ENCODE measurements at places on chromosomes 5 and 9.

DNA sequence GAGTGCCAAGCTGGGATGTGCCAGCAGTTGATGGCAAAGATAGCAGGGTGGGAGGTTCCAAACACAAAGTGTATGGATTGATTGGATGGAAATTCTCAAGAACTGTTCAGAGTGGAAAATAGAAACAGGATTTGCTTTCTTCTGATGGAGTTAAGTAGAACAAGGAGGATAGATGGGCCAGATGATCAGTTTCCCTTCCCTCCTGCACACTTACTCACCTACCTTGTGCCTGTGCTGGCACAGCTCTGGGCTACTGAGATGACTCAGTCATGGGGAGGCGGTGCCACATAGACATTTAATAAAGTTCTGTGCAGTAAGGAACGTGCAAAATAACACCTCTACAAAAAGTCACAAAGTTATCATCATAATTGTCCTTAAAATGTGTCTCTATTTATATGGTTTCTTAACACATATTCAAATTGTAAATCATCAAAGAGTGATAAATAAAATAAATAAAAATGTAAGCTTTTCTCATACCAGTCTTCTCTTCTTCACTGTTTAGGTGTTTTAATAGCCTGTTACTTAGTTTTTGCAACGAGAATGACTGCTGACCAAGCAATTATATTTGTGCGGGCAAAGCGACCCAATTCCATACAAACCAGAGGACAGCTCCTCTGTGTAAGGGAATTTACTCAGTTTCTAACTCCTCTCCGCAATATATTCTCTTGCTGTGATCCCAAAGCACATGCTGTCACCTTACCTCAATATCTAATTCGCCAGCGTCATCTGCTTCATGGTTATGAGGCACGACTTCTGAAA is 12.7 kb downstream of the PTPDC1 start:
- no peak for DNase-seq

- DNase-seq = no peak
Measured at GRCh38 chr5:41559184-41559583, 48.8 kb upstream of the PLCXD3 start.

DNA sequence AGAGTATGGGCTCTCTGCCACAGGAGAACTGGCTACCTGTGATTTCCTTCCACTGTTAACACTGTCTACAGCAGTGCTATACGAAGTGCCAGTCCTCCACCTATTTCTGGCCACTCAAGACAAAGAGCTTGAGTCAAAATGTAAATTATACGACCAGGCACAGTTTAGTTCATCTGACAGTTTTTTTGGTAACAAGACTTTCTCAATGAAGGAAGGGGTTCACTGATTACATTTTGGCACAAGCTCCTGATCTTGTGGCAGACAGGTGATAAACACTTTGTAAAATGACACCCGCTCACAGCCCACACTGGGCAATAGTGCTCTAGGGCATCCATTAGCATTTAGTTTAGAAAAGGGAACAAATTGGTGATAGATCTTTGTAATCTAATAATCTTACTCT is 8.6 kb downstream of the RBM22 start:
- DNase-seq = no peak

GRCh38 chr9:3658964-3659363 is 133.2 kb upstream of the RFX3 start:
- DNase-seq = no peak

GRCh38 chr9:90735952-90736351 is 65.7 kb upstream of the SYK start:
- no peak for DNase-seq

- DNase-seq = no peak
Measured at GRCh38 chr5:78731884-78732283, 83.3 kb upstream of the LHFPL2 start.

GRCh38 chr9:121987314-121987713 is 105.8 kb downstream of the TTLL11 start:
- no peak for DNase-seq

GRCh38 chr9:97510797-97511654 is 9.6 kb downstream of the TMOD1 start:
- DNase-seq = no peak

DNA sequence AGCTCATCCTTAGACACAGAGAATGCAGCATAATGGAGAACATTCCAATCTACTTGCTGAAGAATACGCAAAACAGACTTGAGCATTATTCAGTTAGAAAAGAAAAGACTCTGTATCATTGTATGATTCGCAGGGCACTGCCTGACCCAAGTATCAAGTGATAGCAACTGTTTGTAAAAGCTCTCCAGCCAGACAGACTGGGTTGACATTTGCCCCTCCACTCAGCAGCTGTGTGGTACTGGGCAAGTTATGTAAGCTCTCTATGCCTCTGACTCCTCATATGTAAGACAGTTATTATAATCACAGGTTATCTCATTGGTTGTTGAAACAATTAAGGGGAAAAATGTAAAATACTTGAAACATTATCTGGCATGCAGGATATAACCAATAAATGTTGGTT is 505.0 kb downstream of the ELAVL2 start:
- DNase-seq = no peak

- no peak for DNase-seq
Measured at GRCh38 chr5:178234121-178234749, 1.6 kb upstream of the PHYKPL start.

- DNase-seq = no peak
Measured at GRCh38 chr9:133975511-133975910, 16.6 kb downstream of the VAV2 start.

DNA sequence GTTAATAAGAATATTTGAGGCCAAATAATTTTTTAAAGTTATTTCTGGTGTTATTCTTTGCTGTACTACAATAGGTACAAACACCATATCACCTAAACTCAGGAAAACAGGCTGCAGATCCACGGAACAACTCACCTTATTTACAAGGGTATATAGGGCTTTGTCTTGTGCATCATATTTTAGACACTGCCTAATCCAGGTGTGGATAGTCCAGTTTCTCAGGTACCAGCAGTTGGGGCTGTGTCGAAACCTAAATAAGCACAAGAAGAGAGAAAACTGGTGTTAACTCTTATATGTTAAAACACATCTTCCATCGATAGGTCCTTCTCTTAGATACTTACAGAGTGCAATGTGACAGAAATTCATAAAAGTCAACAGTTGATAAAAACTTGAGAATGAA is 82.2 kb downstream of the MRPS27 start:
- DNase-seq = no peak

- DNase-seq = no peak
Measured at GRCh38 chr5:122498163-122498562, 186.1 kb downstream of the SNCAIP start.

DNA sequence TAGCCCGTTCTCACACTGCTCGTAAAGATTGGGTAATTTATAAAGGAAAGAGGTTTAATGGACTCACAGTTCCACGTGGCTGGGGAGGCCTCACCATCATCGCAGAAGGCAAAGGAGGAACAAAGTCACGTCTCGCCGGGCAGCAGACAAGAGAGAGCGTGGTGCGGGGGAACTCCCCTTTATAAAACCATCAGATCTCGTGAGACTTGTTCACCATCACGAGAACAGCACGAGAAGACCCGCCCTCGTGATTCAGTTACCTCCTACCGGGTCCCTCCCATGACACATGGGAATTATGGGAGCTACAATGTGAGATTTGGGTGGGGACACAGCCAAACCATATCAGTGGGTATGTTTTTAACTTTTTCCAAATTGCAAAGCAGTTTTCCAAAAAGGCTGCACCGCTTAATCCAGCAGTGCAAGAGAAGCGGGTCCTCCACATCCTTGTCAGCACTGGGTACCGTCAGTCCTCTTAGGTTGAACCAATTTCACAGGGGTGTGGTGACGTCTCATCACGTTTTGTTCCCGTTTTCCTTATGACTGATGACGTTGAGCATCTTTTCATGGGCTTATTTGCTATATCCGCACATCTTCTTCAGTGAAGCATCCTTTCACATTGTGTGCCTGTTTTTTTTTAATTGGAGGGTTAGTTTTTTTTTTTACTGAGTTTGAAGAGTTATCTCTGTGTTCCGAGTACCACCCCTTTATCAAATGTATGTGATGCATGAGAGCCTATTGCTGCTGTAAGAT is 8.0 kb upstream of the FCN2 start:
- DNase-seq = no peak

GRCh38 chr5:173123416-173123815 is 20.9 kb upstream of the BNIP1 start:
- DNase-seq = no peak

DNA sequence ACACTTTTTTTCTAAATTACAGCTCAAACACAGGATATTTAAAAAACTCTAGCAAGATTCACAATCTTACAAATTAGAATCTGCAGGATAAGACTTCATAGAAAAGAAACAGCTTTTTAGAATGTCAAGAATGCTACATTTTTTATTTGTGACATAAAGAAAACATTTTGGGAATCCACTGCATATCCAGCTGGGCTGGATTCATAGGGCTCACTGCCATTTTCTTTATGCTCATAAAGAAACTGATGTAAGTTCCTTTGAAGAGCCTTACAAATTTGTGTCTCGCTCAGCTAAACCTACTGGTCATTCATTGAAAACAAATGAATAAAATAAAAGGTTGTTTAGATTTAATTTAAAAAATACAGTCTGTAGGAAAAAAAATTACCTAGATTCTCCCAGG is 332.3 kb downstream of the TRPM3 start:
- DNase-seq = no peak

DNA sequence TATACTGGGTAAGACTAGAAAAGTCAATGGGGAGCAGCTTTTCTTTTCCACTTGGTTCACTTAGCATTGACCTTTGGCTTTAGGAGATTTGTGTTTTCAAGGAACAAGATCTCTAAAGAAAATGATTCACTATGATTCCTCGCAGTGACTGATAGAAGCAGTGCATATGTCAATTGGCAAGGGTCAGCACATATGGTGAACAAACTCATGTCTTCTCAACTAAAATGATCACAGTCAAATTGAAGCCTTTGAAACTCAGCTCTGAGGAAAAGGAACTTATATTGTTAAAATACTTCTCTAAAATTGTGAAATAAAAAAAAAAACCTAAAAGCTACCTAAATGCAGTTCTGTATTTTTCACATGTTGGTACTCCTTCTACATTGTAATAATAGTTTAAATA is 43.2 kb upstream of the IL7R start:
- no peak for DNase-seq

DNA sequence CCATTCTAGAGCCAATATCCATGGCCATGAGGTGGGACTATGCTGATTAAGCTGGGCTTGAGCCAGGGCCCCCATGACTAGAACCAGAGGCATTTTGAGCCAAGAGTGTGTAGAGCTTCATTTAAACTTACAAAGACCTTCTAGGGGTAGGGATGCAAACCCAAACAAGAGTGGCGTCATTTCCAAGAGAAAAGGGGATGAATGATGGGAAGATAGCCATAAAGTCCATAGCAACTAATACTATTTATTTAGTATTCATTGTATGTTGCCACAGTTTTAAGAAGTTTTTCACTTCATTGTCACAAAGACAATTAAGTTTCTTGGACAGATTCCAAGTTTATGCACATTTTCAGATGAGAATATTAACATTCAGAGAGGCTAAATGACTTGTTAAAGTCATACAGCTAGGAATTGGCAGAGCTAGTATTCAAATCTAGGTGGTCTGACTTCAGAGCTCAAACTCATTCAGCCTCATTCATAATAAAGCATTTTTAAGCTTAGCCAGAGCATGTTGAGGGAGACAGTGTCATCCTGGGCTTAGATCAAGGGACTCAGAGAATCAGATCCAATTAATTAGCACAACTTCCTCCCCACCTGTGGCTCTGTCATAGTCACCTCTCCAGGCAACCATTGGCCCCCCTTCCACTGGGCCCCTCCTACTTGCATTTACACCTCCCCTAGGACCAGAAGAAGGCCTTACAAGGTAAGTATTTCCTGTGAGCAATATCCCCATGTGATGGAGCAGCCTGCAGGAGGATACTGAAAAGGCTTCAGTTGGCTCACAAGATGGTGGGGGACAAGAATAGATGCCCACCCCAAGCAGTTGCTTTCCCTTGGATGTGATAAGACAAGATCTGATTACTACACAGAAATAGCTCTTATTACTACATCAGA is 95.0 kb upstream of the PCSK1 start:
- DNase-seq = no peak

DNA sequence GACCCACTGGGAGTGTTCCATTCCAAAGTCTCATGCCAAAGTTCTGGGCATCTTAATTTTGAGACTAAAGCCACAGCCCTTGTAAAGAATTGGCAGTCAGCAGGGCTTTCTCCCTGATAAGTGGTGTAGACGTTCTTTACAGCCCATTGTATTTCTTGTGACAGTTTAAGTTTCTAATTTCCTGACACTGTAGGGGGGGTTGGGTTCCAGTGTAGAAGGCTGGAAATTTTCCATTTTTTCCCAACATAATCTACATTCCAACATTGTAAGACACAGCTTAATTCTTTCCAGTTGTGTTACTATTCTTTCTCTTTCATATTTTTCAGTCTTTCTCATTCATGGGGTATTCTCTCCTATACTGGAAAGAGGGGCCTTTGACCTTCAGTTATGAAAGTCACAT is 121.1 kb downstream of the FBXL7 start:
- no peak for DNase-seq

DNA sequence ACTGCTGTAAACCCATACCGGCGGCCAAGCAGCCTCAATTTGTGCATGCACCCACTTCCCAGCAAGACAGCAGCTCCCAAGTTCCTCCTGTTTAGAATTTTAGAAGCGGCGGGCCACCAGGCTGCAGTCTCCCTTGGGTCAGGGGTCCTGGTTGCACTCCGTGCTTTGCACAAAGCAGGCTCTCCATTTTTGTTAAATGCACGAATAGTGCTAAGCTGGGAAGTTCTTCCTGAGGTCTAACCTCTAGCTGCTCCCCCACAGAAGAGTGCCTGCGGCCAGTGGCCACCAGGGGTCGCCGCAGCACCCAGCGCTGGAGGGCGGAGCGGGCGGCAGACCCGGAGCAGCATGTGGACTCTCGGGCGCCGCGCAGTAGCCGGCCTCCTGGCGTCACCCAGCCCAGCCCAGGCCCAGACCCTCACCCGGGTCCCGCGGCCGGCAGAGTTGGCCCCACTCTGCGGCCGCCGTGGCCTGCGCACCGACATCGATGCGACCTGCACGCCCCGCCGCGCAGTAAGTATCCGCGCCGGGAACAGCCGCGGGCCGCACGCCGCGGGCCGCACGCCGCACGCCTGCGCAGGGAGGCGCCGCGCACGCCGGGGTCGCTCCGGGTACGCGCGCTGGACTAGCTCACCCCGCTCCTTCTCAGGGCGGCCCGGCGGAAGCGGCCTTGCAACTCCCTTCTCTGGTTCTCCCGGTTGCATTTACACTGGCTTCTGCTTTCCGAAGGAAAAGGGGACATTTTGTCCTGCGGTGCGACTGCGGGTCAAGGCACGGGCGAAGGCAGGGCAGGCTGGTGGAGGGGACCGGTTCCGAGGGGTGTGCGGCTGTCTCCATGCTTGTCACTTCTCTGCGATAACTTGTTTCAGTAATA is at the start of gene FXN:
Gene FXN (plus strand): TSS at position 315 of the 871 bp plus-strand sequence. CDS start 31 bp downstream, at position 346.
- peak; percentile 75 for DNase-seq

All from stimulated activated CD4-positive, alpha-beta T cell treated with anti-CD3 and anti-CD28 coated beads, Interleukin-2, amount 100 ng/mL, for 4 hours (primary cell).